ENCODE measurements at places on chromosomes 3 and 15.

DNA sequence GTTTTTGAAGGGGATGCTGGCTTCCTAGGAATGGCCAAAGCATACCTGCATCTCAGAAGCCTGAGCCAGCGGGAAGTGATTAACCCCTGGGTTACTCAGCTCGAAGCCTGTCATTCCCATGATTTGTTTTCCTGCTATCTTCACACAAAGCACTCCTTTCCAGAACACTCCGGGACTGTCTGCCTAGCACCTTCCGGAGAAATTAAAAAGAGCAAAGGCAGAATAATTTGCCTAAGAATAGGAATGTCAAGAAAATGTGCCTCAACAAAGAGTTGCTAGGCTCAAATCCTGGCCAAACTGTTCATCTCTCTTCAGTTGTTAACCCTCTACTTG lies 34.1 kb downstream of the TPM1 start:
- no peak for DNase-seq

- no peak for DNase-seq
Observed at GRCh38 chr15:77138167-77138522, 67.2 kb upstream of the TSPAN3 start.

DNA sequence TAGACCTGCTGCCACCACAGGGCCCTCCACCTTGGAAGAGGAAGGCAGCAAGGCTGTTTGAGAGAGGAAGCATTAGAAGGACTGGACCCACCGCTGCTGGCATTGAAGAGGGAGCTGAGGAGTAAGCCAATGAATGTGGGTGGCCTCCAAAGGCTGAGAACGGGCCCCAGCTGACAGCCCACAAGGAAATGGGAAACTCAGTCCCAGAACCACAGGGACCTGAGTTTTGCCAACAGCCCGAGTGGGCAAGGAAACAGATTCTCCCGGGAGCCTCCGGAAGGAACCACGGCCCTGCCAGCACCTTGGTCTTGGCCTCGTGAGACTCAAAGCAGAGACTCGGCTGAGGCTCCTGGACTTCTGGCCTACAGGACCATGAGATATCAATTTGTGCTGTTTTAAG lies 95.4 kb upstream of the SNRPA1 start:
- DNase-seq, result no peak

GRCh38 chr3:9100513-9100894 lies 137.2 kb upstream of the RAD18 start:
- DNase-seq, result no peak

DNA sequence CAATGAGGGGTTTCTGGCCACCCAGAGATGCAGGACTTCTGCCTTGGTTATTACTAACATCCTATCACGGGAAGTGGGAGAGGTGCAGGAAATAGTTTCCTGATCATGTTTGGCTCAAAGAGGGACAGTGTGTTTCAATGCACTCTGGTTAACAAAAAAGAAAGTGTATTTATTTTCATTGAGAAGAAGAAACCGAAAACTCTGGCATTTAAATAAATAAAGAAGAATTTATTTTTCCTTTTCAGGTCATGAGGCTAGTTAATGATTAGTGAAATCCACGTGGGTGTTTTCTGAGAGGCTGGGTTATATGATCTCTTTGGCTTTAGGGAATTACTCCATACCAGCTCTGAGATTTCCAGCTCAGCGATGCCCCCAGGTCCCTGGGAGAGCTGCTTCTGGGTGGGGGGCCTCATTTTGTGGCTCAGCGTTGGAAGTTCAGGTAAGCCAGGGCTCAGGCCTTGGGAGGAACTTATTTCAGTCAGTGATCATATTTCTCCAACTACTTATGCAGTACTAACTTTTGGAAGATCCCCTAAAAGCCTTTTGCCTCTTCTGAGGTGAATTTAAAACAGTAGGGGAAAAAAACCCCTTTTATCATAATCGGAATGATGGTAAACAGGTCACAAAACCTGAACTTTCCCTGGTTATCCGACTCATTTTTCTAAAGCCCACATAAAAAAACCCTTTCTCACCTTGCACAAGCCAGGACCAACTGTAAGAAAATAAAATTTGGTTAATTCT lies at the start of gene PLA1A:
Gene PLA1A, plus strand, starts transcription at position 338 of the 741 bp plus-strand sequence. Its CDS starts 29 bp downstream, at position 367.
- DNase-seq, result no peak

DNA sequence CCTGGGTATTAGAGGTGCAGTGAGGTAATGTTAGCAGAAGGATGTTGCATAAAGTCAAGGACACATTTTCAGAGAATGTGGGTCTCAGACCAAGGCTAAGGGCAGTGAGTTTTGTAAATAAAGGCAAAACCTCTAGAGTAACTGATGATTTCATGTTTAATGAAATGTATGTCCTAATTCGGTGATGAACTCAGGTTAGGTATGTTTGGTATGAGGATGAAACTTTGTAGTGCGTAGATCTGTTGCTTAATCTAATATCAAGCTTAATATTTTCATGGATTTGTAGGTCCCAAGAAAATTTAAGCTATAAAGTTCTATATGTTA lies 3.6 kb downstream of the USP50 start:
- no peak for DNase-seq

DNA sequence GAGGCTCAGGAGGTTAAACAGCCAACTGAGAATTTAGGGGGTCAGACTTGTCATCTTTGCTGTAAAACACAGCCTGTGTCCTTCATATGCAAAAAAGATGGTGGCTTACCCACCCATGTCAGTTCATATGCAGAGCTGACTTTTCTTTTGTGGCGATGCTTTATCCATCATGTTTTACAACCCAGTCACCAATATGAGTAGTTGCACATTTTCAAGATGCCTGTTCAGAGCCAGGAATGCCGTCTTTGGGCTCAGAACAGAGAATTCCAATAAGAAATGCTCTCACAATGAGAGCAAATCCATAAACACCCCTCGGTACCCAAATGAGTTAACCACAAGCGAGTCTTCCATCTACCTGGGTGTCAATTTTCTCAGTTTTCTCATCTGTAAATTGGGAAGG lies 83.6 kb downstream of the TIGIT start:
- no peak for DNase-seq

GRCh38 chr15:96428742-96429141 lies 98.2 kb downstream of the NR2F2 start:
- no peak for DNase-seq

GRCh38 chr3:107634099-107634489 lies 111.3 kb downstream of the BBX start:
- DNase-seq, result no peak

- DNase-seq, result no peak
Observed at GRCh38 chr3:58366699-58367098, 34.0 kb downstream of the PXK start.

DNA sequence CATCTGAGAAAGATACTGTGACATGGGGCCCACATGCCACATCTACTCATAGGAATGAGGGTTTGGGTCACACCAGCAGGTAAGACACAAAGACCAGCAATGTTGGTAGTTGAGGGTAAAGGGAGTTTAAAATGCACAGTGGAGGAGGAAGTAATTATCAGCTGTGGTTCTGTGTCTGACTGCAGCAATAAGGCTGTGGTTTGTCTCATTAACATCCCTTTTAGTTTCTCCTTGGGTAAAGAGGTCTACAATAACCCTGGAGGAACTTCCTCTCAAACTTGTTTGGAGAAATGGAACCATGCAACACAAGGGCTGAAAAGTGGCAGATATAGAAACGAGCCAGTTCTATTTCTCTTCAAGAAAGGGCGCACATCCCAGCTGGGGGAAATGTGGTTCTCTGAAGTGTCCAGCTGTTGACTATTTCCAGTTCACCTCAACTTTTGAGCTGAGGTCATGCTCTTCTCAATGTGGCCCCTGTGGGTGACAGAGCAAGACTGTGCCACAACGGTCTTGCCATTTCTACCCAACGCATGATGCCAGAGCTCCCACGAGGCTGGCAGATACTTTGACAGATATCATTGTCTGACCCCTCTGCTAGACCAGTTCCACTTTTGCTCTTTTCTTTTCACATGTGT lies 234.3 kb downstream of the SQOR start:
- DNase-seq, result no peak

DNA sequence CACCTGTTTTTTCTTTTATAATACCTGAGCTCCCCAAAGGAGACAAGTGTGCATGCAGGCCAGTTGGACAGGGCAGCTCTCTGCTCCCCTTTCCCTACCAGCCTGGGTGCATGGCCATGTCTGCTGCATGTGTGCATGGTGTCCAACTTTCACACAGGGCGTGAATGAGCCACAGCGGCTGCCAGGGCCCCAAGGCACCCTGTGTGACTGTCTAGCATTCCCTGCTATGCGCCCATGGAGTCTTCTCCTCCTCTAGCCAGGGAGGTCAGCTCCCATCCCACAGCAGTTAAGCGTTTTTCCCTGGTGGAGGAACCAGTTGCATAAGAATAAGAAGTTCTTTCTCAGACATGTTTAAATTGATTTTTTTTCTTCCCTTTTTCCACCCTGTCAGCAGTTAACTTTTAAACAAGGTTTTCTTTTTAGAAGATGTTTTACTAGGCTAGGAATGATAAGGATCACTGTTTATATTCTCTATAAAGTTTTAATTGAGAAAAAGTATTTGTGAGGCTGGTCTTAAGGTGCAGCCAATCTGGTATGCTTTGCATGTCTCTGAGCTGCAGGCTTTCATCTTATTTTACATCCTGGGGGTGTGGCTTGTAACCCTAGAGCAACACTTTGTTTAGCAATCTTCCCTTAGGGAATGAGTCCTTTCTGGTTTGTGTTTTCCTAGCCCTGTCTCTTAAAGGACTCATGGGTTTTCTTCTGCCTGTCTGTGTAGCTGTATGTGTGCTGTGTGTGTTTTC lies 20.5 kb upstream of the OR5H1 start:
- DNase-seq, result no peak

DNA sequence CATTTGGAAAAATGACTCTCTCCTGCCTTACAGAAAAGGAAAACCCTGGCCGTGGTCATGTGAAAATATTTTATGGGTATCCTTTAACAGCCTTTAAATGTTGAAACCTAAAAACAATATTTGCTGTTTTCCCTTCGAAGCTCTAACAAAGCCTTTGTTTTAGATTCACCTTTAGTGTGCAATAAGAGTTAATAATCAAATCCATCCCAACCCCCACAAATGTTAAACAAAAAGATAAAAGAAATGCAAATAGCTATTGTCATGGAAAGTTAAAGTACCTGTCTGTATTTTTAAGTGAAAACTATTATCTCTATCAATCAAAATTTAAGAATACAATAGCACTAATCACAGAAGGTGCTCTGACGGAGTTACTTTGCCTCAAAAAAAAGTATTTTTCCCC lies 279.3 kb downstream of the FOXP1 start:
- no peak for DNase-seq

DNA sequence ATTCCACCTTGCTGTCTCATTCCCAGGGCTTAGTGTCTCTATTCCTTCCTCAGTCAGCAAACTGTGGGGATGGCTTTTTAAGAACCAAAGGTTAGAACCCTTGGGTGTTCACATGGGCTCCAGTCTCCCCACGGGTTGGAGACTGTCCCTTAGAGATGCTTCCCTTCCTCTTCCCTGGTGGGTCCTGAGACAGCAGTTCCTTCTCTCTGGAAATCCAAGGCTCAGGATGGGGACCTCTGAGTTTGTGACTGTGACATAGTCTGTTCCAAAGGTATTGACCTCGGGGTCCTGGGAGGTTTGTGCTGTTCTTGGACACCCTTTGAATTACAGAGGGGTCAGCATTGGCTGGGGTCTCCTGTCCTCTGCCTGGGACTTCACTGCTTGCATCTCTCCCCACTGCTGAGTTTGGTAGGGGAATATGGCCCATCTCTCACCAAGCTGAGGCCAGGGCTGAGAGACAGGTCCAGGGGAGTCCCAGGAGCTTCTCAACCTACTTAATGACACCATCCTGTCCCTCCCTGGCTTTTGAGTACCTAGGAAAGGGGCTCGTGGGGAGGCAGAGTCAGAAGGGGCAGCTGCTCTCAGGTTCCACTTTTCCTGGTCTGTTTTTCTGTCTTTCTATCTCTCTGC lies 1.5 kb downstream of the GRM2 start:
- DNase-seq, result no peak

- DNase-seq, result no peak
Observed at GRCh38 chr3:97464035-97464434, 300.5 kb upstream of the ARL6 start.
